ENCODE measurements at places on chromosomes 3 and 15.

DNA sequence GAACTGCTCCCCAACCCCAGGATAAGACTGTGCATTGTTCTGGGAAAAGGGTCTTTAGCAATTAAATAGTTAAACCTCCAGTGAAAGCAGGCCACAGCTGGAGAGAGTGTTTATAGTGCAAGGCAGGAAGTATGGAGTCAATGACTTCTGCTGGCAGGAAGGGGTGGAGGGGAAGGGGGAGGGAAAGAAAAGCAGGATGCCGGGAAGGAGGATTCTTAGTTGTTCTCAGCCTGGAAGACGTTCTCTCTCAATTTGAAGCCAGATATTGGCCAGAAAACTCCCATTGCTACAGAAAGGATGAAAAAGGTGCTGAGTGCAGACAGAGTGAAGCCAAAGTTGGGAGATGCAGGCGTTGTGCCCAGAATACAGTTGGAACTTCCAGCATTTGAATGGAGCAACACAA is 35.7 kb upstream of the ACTL6A start:
- DNase-seq, result no peak

GRCh38 chr3:23258110-23258509 is 55.0 kb downstream of the UBE2E2 start:
- DNase-seq, result no peak

GRCh38 chr3:147406028-147406931 is at the start of gene ZIC4:
Gene ZIC4 (minus strand): TSS chr3:147406543. CDS start chr3:147402797, 3,746 bp downstream.
- DNase-seq, result no peak

GRCh38 chr15:71804226-71804625 is 6.1 kb upstream of the NR2E3 start:
- DNase-seq, result no peak

GRCh38 chr3:133492159-133492741 is 81.2 kb upstream of the CDV3 start:
- no peak for DNase-seq

DNA sequence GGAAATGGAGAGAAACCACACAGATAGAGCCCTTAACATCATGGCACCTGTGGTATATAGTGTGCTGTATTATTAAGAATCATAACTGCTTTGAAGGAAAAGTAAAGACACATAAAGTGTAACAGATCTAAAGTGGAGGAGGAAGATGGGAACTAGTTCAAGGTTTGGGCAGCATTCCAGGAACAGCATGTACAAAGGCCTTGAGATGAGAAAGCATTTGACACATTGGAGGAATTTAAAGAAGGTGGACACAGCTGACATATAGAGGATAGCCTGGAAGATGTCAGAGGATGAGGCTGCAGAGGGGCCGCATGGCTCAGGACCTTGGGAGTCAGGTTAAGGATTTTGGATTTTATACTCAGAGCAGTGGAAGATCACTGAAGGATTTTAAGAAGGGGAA is 39.0 kb downstream of the LRTM1 start:
- no peak for DNase-seq
